ENCODE measurements at places on chromosomes 6 and 20. TPM values are rescaled to one million over a fixed set of nuclear protein-coding genes. Genes with fewer than 3 reads are reported as not detected.

TCP11 gene
- not detected for polyA plus RNA-seq

HAO1 gene
- polyA plus RNA-seq = not detected

AVP gene
- polyA plus RNA-seq = not detected

TGM3 gene
- polyA plus RNA-seq = not detected
